Stimulated activated CD8-positive, alpha-beta memory T cell treated with anti-CD3 and anti-CD28 coated beads, Interleukin-7, amount 100 ng/mL, for 4 hours (primary cell): ENCODE measurements at places on chromosomes 1 and 21.

DNA sequence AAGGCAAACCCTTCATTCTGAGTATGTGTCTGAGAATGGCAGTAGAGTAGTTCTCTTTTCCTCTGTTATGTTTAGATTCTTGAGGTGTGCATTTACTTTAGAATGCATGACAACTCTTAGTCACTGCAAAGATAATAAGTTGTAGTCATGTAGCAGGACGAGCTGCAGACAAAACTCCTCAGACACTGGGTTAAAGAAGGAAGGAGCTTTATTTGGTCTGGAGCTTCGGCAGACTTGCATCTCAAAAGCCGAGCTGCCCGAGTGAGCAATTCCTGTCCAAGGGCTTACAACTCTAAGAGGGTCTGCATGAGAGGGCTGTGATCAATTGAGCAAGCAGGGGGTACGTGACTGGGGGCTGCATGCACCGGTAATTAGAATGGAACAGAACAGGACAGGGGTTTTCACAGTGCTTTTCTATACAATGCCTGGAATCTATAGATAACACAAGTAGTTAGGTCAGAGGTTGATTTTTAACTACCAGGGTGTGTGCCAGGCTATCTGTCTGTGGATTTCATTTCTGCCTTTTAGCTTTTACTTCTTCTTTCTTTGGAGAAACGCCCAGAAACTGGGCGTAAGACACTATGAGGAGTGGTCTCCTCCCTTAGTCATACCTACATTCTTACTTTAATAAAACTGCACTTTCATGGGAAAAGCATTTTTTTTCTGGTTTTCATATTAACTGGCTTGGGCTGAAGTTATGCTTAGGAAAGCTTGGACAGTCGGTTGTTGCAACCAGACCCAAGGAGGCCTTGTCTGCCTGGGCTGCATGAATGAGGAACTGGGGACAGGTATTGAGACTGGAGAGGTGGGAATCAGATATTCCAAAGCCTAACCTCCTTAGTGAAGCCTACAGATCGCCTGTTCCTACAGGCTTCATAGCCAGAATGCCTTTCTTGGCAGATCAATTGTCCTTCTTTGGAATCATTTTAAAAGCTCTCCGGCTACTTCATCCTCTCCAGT lies 115.1 kb downstream of the RHOU start:
- no peak for DNase-seq

- DNase-seq: no peak
Measured at GRCh38 chr1:84541679-84542078, 32.6 kb downstream of the CTBS start.

DNA sequence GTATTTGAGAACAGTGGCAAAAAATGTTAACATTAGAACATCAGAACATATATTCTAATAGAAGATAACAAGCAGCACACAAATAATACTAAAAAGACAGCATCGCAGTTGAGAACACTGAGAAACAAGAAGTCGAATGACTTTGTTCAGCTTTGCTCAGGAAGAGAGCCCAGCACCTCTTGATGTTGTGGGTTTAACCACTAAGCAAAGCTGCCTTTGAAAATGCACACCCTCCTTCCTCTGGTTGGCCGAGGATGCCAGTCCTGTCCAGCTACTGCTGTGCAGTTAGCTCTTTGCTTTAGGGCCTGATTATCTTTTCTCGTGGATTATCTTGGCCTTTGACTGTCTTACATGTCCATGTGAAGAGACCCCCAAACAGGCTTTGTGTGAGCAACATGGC lies 60.5 kb downstream of the SPATA46 start:
- no peak for DNase-seq

- no peak for DNase-seq
Measured at GRCh38 chr1:185402930-185403329, 85.9 kb upstream of the IVNS1ABP start.

DNA sequence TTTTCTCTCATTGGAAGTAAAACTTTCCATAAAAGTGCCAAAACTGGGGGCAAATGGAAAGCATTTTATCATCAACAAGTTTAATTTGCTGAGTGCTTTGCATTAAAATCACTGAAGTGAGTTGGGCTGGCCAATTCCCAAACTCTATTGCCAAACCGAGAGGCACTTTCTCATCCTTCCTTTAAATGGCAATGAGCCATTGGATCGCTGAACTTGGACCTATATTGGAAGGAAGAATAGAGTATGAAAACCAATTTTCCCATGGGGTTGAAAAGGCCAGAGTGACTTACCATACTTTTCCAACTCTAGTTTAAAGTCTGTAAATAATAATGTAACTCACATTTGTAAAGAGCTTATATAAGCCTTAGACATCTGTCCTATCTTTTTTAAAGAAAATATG lies 189.1 kb upstream of the C1orf87 start:
- DNase-seq: no peak

DNA sequence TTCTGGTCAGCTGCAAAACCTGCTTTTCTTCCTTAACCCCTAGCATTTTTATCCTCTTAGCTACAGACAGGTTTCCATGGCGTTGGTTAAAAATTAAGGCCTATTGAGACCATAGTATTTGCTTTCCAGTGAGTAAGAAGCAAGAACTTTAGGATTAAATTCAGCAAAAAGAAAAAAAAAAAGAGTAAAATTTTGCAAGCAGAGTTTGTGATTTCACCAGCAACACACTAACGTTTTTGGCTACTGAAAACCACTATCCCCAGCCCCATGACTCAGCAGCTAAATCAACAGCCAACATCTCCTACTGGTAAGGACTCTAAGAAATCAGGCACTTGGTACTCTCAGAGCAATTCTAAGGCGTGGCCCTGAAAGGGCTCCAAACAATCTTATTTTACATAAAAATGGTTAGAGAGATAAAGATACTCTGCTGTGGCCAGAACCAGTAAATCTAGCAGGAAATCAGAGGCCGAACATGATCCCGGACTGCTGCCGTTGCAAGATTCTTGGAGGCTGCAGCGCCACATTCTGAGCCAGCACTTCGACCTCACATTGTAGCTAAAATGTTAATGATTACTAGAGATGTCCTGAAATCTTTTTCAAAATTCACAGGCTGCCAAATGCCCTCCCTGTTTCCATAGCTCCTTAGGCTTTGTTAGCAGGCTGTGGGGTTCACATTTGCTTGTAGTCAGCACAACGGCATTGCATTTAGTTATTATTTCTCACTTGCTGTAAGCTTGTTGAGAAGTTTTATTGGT lies 1.6 kb upstream of the ENO1 start:
- no peak for DNase-seq

- DNase-seq: no peak
Measured at GRCh38 chr1:19414515-19415121, 70.7 kb downstream of the CAPZB start.

- no peak for DNase-seq
Measured at GRCh38 chr1:175808999-175809398, 65.6 kb upstream of the TNR start.

- no peak for DNase-seq
Measured at GRCh38 chr21:16473988-16474387, 744.2 kb downstream of the USP25 start.

DNA sequence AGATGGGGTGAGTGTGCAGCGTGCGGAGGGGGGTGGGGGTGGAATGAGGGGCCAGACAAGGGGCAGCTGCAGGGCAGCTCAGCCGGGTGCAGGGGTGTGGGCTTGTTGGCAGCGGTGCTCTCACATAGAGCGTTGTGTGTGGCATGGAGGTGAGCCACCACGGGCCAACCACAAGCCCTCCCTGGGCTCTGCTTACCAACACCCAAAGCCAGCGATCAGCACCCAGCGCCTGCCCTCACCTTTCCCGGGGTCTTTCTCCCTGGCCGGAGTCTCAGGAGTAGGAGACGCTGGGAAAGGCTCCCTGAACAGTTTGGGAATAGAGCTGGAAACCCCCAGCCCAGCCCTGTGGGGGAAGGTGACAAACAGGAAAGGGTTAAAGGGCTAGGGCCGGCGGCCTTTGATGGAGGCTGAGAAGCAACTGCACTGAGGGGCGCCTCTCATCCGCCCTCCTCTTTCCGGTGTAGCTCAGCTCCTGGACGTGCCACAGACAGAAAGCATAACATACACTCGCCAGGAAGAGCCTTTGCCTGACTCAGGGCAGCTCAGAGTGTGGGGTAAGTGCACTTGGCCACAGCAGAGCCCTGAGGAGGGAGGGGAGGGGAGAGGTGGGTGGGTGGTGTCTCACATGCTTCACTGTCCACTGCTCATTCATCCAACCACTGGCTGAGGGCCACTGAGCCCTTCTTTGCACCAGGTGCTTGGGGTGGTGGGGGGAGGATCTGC lies 577 bp downstream of the IKBKE start:
- DNase-seq: no peak

GRCh38 chr1:209808059-209808581 lies 2.2 kb upstream of the IRF6 start:
- DNase-seq: no peak

- DNase-seq: no peak
Measured at GRCh38 chr1:246781212-246781611, 57.0 kb downstream of the SCCPDH start.
